ENCODE measurements at places on chromosomes 1 and 21. TPM values are rescaled to one million over a fixed set of nuclear protein-coding genes. Genes with fewer than 3 reads are reported as not detected.

The LCE1E gene
- not detected for total RNA-seq

The SELENBP1 gene
- total RNA-seq, result 0.65 TPM

The DYNLT5 gene
- not detected for total RNA-seq

The LORICRIN gene
- total RNA-seq, result not detected

The OLIG1 gene
- total RNA-seq, result not detected

The TMEM51 gene
- 21.2 TPM for total RNA-seq

The ZP4 gene
- 0.46 TPM for total RNA-seq

The PCSK9 gene
- total RNA-seq, result 0.03 TPM

The FCRL1 gene
- not detected for total RNA-seq

The MX1 gene
- total RNA-seq, result 38.7 TPM

The DCST1 gene
- not detected for total RNA-seq

The C21orf91 gene
- 4.8 TPM for total RNA-seq

DNA sequence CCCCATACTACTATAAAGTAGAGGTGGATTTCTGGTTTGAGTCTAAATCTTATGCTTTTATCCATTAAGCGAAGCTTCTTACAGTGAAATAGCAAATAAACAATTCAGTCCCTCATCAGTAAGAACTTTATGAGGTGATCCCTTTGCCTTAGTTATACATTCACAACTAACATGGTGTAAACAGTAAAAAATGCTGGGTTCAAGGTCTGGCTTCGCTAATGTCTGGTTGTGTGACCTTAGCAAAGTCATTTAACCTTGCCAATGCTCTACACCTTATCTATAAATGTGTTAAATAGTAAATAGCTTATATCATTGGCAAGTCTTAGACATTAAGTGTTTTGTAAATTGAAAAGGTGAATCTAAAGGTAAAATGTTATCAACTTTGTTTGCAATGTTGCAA lies 475.4 kb downstream of the LMO4 start:
- no peak for DNase-seq

GRCh38 chr1:175138579-175138978 lies 54.0 kb downstream of the KIAA0040 start:
- no peak for DNase-seq

DNA sequence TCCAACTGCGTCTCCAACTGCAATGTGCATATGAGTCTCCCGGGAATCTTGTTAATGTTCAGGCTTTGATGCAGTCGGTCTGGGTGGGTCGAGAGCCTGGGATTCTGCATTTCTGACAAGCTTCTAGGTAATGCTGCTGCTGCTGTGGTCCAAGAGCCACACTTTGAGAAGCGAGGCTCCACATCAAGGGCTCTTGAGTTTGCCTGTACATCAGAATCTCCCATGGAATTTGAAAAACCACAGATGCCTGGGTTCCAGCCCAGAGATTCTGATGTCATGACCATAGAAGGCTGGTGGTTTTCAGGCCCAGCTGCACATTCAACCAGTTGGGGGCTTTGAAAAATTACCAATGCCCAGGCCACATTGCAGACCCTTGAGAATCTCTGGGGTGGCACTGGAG lies 93.9 kb upstream of the TARDBP start:
- DNase-seq, result peak; percentile 50

- no peak for DNase-seq
Observed at GRCh38 chr1:193060938-193061337, 1.5 kb downstream of the RO60 start.

- DNase-seq, result peak; percentile 38
Observed at GRCh38 chr1:94281361-94282142, 44.2 kb upstream of the ARHGAP29 start.

GRCh38 chr1:75257424-75257823 lies 123.2 kb downstream of the LHX8 start:
- no peak for DNase-seq

GRCh38 chr1:3454811-3455618 lies 550 bp downstream of the ARHGEF16 start:
- DNase-seq, result no peak

DNA sequence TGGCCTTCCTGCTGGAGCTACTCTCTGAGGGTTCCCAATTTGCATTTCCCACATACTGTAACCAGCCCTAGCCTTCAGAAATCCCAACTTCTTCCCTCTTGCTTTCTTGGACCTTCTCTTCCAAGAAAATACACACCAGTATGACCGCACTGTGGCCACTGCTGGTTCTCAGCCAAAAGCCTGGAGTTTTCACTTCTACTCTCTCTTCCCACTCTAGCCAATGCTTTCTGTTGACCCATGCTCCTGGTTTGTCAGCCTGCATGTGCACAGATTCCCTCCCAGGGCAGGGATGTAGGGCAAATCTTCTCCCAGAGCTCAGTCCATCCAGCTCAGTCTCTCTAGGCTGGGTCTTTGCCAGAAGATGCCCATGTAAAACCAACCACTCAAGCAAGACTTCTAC lies 664 bp downstream of the SLAMF1 start:
- DNase-seq, result no peak

DNA sequence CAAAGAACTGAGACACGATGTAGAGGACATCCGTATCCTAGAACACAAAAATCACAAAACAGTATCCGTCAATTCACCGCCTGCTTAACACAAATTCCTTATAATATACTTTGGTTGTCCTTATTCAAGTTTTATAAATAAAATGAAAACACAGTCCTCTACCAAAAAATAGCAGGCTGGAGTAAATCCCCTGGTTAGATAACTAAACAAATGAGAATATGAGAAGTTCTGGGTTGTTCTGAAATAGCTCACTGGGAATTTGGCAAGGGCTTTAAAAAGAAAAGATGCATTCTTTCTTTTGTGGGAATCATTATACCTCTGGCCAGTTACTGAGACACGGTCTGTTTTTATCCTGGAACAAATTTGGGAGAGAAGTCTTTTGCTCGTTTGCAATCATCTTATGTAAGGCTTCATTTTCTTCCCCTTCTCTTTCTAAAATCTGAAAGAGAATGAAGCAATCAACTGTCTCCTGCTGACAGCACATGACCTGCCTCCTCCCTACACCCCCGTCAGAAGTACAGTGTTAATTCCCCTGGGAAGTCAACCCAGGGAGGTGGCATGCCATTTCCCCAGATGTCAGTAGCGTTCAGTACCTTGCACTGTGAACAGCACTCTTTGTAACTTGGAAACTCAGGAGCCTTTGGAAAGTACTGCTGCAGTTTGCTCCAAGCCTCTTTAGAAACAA lies 37.1 kb upstream of the RAP1GAP start:
- DNase-seq, result no peak

DNA sequence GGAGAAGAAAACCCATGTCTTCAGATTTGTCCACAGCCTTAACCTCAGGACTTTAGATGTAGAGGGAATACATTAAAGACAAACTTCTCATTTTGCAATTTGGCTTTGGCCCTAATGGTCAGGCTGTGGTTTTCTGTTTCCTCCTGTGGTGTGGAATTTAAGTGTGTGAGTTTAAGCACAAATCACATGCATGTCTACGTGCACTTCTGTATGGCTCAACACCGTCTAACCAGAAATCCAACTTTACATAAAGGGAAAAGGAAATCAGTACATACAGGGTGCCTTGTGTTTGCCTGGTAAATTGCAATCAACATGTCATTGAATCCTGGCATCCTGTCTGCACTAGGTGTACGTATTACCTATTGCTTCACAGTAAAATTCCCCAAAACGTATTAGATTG lies 1.2 kb upstream of the ZNF124 start:
- DNase-seq, result no peak

- DNase-seq, result no peak
Observed at GRCh38 chr1:203371288-203371687, 20.4 kb upstream of the FMOD start.

GRCh38 chr1:27153549-27153886 lies 1.4 kb downstream of the SLC9A1 start:
- peak; percentile 56 for DNase-seq

DNA sequence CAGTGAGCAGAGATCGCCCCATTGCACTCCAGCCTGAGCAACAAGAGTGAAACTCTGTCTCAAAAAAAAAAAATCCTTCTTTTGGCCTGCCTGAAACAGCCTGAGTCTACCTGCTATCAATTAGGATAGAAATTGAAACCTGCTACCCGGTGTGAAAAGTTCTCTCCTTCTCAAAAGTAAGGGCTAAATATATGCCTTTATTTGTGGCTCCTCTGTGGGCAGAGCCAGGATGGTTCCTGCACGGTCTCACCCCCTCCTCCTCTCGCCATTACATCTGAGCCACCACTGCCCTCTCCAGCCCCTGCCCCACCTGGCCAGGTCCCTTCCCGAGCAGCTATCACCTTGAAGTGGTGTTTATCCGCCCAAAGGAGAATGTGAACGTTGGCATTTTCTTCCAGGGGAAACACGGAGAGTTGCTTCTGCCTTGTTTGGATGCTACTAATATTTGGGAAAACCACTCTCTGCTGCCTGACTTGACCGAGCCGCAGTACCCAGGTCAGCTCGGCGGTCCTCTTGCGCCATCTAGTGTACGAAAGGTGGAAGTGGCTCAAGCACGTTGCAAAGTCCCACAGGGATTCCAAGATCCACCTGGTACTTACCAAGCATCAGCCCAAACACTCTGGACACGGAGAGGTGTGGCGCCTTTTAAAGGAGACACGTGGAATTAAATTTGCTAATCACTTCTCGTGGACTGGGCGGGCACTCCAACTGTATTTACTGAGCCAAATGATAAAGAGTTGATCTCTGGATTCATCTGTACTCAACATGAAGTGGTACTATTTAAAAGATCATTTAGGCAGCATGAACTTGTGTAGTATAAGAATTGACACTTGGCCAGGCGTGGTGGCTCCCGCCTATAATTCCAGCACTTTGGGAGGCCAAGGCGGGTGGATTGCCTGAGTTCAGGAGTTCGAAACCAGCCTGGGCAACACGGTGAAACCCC lies 31.9 kb downstream of the SETD4 start:
- DNase-seq, result peak; percentile 83

- no peak for DNase-seq
Observed at GRCh38 chr1:8205771-8206170, 112.1 kb upstream of the SLC45A1 start.

- DNase-seq, result no peak
Observed at GRCh38 chr1:178660461-178660860, 64.6 kb upstream of the RALGPS2 start.

GRCh38 chr1:14141656-14142055 lies 441.7 kb downstream of the PRDM2 start:
- DNase-seq, result no peak

Data from Daoy (cell line).